ENCODE measurements at places on chromosomes 12 and 14.

GRCh38 chr12:54000116-54001114 lies at the start of gene HOXC9:
TSS of gene HOXC9 (plus strand) at chr12:54000161. CDS start at chr12:54000189, 28 bp downstream.
- DNase-seq, result no peak

DNA sequence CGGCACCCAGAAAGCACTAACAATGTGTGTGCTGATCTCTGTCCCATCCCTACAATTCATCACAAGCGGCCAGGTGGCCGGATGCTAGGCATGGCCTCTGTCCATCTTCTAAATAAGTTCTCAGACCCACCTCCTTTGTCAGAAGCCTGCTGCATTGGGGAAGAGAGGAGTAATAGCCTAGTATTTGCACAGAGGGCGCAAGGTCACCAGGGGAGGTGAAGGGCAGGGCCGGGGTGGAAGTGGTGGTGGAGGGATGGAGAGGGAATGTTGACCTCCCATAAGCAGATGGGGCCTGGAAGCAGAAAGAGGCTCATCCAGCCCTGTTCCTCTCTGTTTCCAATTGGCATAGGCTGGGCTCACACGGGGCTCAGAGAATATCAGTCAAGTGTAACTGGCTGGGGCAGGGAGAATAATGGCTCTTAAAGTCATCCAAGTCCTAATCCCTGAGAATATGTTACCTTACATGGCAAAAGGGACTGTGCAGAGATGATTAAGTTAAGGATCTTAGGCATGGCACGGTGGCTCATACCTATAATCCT lies 6.9 kb downstream of the RILPL1 start:
- DNase-seq, result no peak

DNA sequence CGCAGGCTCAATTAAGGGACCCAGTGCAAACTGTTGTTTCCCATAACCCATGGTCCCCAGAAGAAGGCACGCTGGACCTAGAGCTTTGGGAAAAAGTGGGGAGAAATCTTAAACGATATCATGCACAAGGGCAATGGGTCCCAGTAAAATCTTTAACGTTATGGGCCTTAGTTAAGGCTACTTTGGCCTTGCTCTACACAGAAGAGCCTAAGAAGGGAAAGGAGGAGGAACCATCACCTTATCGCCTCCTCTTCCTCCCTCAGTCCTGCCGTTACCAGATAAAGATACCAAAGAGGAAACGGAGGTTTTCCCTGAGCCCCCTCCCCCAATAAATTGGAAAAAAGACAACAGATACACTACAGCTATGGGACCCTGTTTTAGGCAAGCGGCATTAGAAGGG lies 116.9 kb downstream of the PPHLN1 start:
- DNase-seq, result no peak

- DNase-seq, result no peak
Measured at GRCh38 chr12:1528791-1529190, 65.6 kb downstream of the FBXL14 start.

DNA sequence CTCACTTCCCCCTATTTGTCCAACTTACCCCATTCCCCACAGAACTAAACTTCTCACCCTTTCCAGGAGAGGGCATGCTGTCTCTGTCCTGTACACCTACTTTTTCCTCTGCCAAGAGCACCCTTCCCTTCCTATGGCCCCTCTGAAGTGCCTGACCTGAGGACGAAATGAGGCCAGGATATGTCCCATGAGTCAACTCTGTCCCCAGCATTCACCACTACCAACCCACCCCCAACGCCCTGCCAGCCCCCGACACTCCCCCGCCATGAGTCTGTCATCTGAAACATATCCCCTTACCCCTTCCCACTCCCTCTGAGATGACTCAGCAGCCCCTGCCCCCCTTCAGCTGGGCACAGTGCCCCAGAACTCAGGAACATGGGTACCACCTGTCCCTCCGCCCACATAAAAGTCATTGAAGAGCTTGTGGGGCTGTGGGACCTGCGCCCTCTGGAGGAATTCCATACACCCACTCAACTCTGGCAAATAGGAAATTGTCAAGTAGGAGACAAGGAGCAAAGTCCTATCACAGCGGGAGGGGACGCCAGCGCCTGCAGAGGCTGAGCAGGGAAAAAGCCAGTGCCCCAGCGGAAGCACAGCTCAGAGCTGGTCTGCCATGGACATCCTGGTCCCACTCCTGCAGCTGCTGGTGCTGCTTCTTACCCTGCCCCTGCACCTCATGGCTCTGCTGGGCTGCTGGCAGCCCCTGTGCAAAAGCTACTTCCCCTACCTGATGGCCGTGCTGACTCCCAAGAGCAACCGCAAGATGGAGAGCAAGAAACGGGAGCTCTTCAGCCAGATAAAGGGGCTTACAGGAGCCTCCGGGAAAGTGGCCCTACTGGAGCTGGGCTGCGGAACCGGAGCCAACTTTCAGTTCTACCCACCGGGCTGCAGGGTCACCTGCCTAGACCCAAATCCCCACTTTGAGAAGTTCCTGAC lies 26.3 kb downstream of the ITGA7 start:
- no peak for DNase-seq

- no peak for DNase-seq
Measured at GRCh38 chr14:80323038-80323665, 111.8 kb upstream of the DIO2 start.

All from nucleus accumbens (tissue), 56 donors.